IPS-NIHi11 (cell line): ENCODE measurements at places on chromosomes 6 and 20.
A peak's percentile ranks its signal among the peaks of the same experiment; 100 is the strongest.

DNA sequence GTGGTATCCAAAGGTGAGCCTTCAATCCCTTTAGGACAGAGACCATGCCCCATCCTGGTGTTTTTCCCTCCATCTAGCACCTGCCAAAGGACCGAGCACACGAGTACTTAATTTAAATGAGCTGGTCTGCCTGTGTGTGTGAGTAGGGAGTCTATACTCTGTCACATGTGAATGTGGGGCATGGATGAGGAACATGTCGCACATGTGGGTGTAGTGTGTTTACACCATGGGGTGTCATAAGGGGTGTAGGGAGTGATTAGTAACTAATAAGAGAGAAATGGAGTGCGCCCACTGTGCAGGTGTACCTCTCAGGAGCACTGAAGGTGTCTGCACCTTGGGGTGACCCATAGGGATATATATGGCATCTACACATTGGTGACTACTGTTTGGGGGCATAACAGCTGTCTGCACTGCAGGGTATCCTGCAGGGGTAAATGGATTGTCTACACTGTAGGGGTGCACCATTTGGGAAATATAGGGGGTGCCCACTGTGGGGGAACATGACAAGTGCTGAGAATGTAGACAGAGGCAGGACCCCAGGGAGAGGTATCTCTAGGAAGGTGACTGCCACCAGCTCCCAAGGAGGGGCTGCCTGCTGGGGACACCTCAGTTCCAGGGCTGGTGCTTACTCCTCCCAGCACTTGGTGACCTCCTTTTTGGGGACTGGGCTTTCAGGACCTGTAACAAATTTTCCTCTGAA is 53.5 kb downstream of the EBF4 start:
- DNase-seq = no peak

GRCh38 chr6:140108167-140108566 is 733.7 kb upstream of the CITED2 start:
- no peak for DNase-seq

GRCh38 chr20:64101731-64102621 is 5.4 kb downstream of the NPBWR2 start:
- DNase-seq = peak; percentile 95

GRCh38 chr6:169803271-169803811 is 51.9 kb downstream of the ERMARD start:
- no peak for DNase-seq

DNA sequence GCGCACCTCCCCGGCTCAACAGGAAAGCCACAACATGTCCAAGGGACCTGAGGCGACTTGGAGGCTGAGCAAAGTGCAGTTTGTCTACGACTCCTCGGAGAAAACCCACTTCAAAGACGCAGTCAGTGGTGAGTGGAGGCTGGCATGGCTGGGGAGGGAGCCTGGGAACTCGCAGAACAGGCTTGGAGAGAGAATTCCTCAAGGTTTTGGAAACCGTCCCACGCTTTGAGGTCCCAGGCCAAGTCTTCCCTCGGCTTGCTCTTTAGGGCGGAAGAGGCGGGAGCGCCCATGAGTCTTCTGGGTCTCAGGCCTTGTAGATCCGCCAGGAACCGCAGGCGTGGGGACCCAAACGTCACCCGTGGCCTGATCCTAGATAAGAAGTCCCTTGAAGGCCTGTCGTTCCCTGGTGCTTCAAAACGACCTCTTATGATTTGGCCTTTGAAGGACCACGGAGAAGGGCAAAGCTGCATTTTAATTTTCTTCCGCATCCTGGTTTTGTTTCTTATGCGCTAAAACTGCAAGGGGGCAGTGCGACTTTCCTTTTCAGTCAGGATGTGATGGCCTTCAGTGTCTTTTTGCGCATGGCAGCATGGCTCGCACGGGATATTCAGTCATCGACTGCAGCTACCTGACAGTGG is 2.0 kb downstream of the LAMP5 start:
- DNase-seq = no peak

GRCh38 chr6:20349225-20349624 is 52.5 kb upstream of the E2F3 start:
- DNase-seq = no peak

- no peak for DNase-seq
Observed at GRCh38 chr6:107667790-107668189, 156.3 kb downstream of the SCML4 start.

DNA sequence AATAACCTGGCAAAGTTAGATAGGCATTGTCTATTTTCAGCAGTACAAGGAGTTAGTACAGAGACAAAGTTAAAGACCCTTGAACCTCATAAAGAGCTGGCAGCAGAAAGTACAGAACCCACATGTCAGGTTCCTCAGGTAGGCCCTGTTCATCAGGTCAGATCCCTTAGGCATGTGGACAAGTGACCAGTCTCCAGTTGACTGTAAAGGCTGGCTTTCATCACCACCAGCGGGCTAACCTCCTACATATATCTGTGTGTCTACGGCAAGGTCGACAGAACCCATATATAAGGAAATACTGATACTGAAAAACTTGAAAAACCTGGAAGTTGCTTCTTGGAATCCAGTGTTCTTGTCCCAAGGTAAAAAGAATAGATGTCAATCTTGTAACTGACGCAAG is 223.1 kb upstream of the SGK1 start:
- no peak for DNase-seq

- no peak for DNase-seq
Observed at GRCh38 chr20:32205110-32205842, 2.3 kb downstream of the PLAGL2 start.

GRCh38 chr6:45052325-45052724 is 275.8 kb upstream of the RUNX2 start:
- no peak for DNase-seq

DNA sequence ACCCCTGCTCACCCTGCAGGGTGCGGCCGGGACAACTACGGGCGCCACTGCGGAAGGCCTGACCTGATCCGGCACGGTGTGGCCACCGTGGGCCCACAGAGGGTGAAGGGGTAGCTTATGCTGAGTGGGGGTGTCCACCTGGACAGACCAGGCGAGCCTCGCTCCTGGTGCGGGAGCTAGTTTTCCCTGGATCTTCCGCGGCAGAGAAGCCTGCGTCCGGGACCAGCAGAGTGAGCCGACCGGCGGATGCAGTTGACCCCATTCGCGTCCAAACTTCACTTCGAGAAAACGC is 38.2 kb downstream of the NCR2 start:
- DNase-seq = no peak

DNA sequence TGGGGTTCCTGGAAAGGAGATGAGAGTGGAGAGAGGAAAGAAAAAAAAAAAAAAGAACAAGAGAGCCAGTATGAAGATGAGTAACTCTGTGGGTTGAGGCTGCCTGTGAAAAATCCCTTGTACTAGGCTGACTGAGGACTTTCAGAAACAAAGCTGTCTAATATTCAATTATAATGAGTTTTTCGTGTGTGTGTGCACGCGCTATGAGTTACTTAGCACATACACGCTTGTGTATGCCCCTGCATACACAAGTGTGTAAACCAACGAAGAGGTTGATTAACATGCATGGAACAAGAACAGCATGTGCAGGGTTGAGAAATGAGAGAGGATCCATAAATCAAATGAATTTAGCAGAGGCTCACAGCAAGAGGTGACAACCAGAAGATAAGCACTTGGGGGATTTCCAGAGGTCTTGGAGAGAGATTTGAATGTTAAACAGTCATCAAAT is 4.8 kb upstream of the RBPJL start:
- DNase-seq = no peak

GRCh38 chr20:42594011-42594410 is 595.7 kb downstream of the PTPRT start:
- no peak for DNase-seq

- no peak for DNase-seq
Observed at GRCh38 chr20:4181956-4182945, 166.9 kb upstream of the RNF24 start.

DNA sequence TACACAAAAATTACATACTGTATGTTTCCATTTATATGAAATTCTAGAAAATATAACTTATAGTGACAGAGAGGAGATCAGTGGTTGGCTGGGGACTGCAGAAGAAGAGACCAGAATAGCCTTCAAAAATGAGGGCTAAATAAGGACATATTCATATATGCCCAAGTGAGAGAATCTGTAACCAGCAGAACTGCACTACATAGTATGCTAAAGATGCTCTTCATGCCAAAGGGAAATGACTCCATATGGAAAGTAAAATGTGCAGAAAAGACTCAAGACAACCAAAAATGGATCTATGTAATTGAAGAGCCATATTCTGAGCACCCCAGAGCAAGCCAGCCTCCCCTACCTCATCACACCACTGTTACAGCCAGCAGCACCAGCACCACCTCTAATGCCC is 29.0 kb downstream of the ELOVL2 start:
- no peak for DNase-seq

DNA sequence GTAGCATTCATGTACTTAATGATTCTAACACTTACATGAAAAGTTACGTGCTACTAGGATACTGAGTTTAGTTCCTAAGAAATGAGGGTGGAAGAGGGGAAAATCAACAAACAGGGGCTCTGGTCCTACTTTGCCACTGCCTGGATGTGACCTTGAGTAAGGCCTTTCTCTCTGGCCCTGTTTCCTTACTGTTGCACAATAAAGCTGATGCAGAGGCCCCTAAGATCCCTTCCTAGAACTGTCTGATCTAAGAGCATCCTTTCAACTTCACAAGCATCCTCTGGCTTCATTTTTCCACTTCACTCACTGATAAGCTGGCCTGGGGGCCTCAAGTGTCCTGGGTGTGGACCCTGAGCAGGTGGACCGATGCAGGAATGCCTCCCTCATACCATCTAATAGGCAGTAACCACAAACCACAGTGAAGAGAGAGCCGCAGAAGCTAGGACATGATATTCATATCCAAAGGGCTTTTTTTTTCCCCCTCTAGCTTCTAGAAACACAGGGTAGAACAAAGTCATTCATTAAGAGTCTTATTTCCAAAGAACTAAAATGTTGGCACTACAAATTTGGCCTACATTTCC is 21.6 kb downstream of the FKBP1A start:
- no peak for DNase-seq

- DNase-seq = no peak
Observed at GRCh38 chr20:8930726-8931125, 138.2 kb upstream of the PLCB4 start.

- DNase-seq = no peak
Observed at GRCh38 chr6:142940487-142940886, 4.5 kb downstream of the HIVEP2 start.

DNA sequence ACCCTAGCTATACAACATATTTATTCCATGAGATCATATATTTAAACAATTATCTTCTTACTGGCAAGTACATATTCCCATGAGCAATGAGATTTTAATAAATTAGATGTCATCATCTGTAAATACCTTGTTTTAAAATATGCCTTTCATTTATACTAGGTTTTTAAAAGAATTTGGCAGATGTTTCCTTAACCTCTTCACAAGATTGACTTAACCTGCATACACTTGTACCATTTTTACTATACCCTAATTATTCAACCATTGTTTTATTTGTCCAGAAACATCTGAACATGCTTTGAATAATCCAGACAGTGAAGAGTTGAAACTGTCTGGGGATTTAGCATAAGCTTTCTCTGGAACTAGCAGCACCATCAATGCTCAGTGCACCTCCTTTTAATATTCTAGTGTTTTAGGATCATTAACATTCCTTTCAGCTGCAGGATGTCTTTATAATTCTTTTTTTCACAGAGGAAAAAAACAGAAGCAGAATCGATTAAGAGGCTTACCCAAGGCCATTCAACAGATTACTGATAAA is 188.0 kb upstream of the TENT5A start:
- DNase-seq = no peak

DNA sequence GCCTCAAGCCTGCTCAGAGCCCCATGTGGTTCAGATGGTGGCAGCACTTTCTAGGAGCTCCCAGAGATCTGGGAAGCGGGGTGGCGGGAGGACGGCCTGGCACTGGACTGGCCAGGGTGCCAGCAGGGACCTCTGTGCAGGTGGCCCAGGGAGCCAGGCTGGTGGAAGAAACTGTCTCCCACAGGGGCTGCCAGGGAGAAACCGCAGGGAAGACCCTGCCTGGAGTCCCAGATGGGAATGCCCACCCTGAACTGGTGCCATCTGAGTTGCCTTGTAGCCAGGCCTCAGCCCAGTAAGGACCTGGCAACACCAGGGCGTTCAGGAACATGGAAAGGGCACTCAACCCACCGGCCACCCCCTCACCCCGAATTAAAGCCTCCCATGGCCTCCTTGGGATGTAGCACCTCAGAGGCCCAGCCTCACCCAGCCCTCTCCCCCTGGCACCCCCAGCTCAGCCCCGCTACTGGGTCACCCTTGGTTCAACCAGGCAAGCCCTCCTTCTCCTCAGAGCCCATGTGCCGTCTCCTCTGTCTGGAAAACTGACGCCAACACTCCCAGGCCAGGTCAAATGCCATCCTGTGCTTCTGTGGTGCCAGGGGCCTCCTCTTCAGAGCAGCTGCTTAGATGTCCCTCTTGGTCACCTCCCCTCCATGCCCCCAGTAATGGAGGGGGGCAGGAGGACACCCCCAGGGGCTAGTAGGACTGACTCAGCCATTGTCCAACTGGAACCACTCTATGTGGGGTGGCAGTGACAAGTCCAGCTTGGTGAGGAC is 5.9 kb upstream of the C20orf144 start:
- no peak for DNase-seq

GRCh38 chr6:106102034-106102433 is 15.9 kb downstream of the PRDM1 start:
- DNase-seq = no peak

GRCh38 chr6:49606721-49607390 is 29.8 kb downstream of the RHAG start:
- peak; percentile 73 for DNase-seq

DNA sequence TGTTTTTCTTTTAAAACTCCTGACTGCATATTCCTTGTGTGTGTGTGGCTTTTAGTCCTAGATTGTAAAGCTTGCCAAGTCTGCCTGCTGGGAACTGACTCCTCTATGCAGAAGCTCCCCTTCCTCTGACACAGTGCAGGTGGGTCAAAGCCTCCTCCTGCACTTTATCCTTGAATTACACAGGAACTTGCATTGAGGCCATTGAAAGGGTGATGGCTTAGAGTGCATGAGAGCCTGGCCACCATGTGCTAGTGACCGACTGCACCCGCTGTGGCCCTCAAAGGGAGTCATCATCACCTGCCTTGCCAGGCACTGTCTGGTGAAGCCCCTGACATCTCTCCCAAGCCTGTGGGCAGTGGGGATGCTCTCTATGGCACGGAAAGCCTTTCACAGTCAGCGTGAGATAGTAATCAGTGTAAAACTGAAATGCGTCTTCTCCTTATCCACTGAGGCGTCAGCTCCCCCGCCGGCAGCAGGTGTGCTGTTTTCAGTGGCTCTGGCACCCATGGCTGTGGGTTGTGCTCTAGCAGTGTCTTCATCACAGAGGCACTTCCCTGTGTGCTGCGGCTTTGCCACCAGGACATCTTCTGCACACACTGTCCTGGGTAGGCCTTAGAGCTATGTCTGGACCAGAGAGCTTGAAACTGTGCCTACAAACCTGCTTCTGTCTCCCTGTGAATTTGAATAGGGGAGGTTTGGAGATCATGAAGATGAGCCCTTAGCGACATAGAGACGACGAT is 87.9 kb downstream of the THBS2 start:
- no peak for DNase-seq
